ENCODE measurements at places on chromosomes 3 and 15.

DNA sequence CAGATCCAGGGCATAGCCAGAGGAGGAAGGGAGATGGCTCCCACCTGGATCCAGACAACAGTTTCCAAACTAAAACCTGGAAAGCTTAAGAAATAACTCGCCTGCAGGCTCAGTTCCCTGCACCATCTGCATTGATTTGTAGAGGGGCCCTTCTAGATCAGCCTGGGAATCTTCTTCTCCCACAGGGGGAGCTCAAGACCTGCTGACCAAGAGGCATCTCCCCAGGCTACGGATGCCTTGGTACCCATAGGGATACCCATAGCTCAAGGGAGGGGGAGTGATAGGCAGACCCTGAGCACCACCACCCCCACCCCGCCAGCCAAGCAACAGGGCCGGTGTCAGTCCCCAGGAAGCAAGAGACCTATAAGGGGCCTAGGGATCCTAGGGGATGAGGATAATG is 28.0 kb upstream of the DCLK3 start:
- no peak for DNase-seq

GRCh38 chr3:162701211-162701610 is 1204.6 kb downstream of the OTOL1 start:
- no peak for DNase-seq

GRCh38 chr3:21991061-21991460 is 240.1 kb upstream of the ZNF385D start:
- DNase-seq: no peak

- DNase-seq: no peak
Observed at GRCh38 chr3:140347151-140347550, 330.7 kb upstream of the TRIM42 start.

DNA sequence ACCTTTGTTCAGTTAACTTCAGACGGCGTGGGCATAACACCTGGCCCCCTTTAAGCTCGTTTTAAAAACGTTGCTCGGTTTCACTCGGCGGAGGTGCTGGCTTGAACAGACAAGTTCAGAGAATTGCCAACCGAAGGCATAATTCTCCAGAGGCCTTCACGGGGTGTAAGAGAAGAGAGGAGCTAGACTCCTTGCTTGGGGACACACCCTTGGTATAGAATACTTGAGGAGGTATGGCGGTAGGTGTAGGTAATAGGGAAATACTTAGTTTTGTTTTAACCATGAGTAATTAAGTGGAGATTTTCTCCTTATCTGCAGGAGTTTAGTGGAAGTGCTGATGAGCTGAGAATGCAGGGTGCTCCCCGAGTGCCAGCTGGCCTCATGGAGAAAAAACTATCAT is 921 bp downstream of the FBXL2 start:
- no peak for DNase-seq

GRCh38 chr15:41161336-41161735 is 45.3 kb upstream of the INO80 start:
- no peak for DNase-seq

- no peak for DNase-seq
Observed at GRCh38 chr15:59596640-59597039, 14.9 kb upstream of the GCNT3 start.

DNA sequence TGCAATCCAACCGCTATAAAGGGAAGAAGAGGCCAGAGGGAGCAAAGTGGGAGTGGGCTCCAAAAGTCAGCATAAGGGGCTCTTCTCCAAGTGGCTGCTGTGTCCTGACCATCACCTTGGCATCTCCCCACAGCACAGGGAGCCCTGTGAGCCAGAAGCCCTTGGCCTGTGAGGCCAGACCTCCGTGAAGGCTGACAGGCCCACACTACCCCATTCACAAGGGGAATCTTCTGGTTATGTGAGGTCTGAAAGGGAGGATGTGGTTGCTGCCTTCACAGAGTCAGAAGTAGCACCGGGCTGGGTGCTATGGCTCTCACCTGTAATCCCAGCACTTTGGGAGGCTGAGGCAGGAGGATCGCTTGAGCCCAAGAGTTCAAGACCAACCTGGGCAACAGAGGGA is 2.6 kb upstream of the ULK3 start:
- DNase-seq: no peak

DNA sequence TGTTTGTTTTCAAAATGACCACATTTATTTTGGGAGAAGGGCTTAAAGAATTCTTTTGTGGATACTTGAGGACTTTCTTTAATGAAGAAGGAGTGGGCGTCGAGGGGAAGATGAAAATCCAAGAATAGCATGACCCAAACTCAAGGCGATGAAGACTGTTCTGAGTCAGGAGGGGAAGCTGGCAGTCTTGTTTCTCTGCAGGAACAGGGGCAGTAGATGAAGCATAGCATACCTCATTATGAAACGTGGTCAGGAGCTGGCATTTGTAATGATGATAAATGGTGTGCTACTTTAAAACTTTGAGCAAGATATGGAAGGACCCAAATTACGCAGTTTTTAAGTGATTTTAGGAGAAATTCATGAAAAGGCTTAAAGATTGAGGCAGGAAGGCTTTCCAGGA is 549.0 kb downstream of the IGSF11 start:
- no peak for DNase-seq

Data from CD14-positive monocyte (primary cell).